ENCODE measurements at places on chromosomes 4 and X.
A peak's percentile ranks its signal among the peaks of the same experiment; 100 is the strongest.

DNA sequence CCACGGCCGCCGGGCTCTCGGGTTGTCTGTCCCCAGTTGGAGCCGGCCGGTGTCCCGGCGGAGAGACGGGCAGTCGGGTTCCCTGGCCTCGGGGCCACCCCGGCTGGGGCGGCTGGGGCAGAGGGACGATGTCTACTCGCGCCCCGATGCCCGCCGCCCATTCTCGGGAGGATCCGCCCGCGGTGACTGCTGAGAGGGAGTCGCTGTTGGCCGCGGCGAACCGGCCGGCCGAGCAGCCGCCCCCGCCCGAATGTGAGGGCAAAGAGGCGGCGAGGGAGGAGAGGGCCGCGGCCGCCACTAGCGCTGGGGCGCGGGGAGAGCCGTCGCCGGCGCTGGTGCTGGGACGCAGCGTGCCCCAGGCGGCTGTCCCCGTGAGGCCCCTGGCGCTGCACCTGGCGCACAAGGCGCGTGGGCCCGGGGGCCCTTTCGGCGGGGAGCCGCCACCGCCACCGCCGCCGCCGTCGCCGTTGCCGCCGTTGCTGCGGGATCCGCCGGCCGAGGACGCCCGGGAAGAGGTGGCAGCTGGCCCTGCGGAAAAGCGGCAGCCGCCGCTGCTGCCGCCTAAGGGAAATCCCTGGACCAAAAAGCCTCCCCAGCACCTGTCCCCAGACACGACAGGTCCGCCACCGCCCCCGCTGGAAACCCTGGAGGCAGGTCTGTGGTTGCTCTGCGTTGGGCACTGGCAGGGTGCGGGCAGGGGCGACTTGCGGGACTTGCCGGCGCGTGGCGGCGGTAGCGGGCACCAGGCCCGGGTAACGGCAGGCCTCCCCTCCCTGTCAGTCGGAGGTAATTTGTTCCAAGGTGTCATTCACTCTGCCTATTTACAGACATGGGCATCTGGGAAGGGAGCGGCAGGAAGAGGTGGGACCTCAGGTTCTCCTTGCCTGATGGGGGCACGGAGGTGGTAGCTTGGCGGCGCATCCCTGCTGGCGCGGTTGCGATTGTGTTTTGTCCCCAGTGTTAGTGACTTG, 739 bp downstream of the LARP1B start:
- peak; percentile 71 for DNase-seq

DNA sequence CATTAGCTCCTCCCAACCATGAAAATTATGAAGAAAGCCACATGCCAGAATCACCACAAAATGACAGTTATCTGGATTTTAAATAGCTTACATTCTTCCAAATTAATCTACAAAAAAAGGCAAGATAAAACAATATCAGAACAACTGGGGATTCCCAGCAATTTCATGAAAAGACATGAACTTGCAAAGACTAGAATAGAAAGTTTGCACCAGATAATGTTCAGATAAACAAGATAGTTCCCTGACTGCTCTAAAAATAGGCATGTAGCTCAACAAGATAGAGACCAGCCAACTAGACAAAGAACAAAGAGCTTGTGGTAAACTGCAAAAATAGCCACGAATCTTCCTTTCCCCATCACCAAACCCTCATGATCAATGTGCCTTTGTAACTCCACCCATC, 30.3 kb upstream of the DDX53 start:
- peak; percentile 18 for DNase-seq

DNA sequence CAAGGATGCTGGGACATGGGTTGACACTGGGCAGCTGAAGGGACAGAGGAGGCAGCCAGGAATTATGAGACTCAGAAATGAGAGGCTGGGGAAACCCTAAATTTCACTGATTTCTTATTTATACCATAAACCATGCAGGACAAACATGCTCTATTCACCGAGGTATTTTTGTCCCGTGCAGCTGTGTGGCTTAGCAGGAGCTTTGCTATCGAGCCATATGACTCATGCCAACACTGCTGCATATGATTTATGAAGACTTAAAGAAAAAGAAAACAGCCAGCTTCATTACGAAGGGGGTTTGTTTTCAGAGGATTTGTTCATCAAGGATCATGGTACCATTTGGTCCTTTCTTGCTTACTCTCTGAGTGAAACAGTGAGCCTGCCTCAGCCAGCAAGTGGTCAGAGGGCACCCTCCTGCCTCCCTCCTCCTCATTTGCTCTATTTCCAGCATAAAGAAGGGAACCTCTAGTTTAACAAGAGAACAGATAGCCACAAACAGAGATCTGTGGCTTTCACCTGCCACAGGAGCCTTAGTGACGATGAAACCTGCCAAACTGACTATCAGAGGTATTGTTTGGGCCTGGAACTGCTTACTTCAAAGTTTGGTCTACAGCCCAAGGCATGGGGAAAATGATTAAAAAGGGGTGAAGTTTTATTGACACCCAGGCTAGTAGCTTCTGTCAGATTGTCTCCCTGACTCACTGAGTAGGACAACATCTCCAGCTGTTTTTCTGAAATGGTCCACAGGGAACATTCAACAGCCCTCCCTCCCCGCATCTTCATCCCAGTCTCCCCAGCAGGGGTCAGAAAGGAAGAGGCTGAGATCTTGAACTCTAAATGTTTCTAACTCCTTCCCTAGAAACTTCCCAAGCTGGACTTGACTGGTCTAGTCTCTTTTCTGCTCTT, 80.1 kb upstream of the MAML3 start:
- DNase-seq, result peak; percentile 41

- no peak for DNase-seq
Observed at GRCh38 chr4:26030260-26030667, 116.2 kb downstream of the SMIM20 start.

DNA sequence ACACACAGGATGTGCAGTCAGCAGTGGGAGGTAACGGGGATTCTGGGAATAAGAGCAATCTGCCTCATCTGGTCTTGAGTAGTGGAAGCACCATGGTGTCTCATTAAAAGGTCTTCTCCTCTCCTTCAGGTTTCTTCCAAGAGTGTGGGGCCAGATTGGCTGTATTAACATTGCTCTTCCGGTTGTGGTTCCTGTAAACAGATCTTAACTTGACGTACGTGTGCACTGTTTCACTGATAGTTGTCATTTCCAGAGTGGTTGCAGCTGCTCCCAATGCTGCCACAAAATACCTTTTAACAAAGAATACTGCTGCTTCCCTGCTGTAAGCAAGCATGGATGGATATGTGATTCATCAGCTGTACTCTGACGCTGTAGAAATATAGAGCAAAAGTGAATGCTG, 1443.4 kb upstream of the TENM3 start:
- DNase-seq, result no peak

- DNase-seq, result no peak
Observed at GRCh38 chrX:94107981-94108380, 434.0 kb downstream of the FAM133A start.

GRCh38 chrX:37644381-37645305, 40.9 kb upstream of the XK start:
- no peak for DNase-seq

- DNase-seq, result peak; percentile 35
Observed at GRCh38 chr4:156803056-156803455, 168.5 kb downstream of the PDGFC start.

DNA sequence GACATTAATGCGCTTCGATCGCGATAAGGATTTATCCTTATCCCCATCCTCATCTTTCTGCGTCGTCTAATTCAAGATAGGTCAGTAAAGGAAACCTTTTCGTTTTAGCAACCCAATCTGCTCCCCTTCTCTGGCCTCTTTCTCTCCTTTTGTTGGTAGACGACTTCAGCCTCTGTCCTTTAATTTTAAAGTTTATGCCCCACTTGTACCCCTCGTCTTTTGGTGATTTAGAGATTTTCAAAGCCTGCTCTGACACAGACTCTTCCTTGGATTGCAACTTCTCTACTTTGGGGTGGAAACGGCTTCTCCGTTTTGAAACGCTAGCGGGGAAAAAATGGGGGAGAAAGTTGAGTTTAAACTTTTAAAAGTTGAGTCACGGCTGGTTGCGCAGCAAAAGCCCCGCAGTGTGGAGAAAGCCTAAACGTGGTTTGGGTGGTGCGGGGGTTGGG, 528 bp upstream of the FGF2 start:
- no peak for DNase-seq

- peak; percentile 48 for DNase-seq
Observed at GRCh38 chr4:120830204-120830603, 92.3 kb downstream of the PRDM5 start.

GRCh38 chrX:70973221-70973620, 42.3 kb upstream of the SLC7A3 start:
- DNase-seq, result no peak

GRCh38 chr4:163142246-163142645, 24.4 kb downstream of the NAF1 start:
- no peak for DNase-seq

GRCh38 chr4:80732010-80732409, 298.5 kb upstream of the BMP3 start:
- no peak for DNase-seq

GRCh38 chr4:40749717-40750460, at the start of gene NSUN7:
Gene NSUN7 (plus strand): TSS chr4:40749955. CDS start chr4:40750694, 739 bp downstream.
- DNase-seq, result peak; percentile 29

- DNase-seq, result no peak
Observed at GRCh38 chr4:113012786-113013185, 36.7 kb upstream of the ANK2 start.

DNA sequence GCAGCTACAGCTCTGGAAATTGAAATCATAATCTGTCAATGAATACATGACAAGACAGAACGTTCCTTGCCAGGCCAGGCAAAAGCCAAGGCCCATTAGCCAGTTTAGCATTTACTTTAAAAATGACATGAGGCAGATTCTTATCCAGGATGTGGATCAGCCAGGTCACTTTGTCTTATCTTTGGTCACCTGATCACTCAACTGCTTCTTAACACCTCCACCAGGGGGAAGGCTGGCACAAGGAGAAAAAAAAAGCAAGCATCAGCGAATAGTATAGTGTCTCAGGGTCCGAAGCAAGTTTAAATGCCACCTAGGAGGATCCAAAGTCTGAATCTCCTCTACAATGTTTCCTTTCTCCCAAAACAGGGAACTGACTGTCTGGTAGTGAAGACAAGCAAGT, 18.8 kb downstream of the ATP1B4 start:
- DNase-seq, result no peak

DNA sequence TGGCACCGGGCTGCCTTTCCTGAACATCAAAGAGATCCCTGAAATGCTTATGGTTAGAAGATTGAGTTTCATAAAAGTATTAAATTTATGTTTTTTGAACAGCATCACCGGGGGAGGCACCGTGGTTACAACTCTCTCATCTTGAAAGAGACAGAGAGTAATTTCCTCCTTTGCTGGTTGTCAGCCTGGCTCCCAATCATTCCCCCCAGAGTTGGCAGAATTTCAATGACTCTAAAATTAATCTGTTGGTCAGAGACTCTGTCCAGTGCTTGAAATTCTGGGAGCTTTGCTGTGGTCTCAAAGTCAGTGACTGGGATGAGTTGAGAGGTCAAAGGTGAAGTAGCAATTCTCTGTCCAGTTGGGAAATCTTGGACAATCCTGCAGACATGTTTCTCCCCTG, 135.9 kb downstream of the RAB28 start:
- DNase-seq, result no peak

All from AG20443 (cell line).